ENCODE measurements at places on chromosomes 2 and 18.

GRCh38 chr2:36376992-36377738 lies 21.6 kb downstream of the CRIM1 start:
- DNase-seq, result no peak

DNA sequence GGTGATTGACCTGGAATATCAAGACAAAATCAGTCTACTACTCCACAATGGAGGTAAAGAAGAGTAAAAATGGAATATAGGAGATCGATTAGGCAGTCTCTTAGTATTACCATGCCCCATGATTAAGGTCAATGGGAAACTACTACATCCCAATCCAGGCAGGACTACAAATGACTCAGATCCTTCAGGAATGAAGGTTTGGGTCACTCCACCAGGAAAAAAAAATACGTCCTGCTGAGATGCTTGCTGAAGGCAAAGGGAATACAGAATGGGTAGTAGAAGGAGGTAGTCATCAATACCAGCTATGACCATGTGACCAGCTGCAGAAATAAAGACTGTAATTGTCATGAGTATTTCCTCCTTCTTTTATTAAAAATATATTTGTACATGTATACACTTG lies 103.4 kb upstream of the NPAS2 start:
- DNase-seq, result no peak

GRCh38 chr18:61616111-61616610 lies 276.6 kb downstream of the RNF152 start:
- no peak for DNase-seq

DNA sequence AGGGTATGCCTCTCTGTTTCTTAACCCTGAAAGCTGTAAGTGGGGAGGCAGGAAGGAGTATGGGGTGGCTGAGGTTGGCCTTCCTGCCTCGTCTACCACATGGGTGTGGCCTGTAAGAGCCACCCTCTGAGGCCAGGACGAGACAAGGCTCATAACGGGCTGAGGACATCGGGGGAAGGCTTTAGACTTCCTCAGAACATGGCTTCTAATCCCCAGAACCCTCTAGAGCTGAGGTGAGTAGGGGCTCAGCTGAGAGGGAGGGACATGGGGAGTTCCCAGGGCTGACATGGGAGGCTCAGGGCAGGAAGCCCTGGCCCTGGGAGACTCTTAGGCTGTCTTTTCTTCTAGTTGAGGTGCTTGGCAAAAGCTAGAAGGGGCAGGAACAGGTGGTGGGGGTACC lies 36.7 kb downstream of the EMX1 start:
- DNase-seq, result no peak

All from A673 (cell line).